ENCODE measurements at places on chromosomes 1 and 21. TPM values are rescaled to one million over a fixed set of nuclear protein-coding genes. Genes with fewer than 3 reads are reported as not detected.

DNA sequence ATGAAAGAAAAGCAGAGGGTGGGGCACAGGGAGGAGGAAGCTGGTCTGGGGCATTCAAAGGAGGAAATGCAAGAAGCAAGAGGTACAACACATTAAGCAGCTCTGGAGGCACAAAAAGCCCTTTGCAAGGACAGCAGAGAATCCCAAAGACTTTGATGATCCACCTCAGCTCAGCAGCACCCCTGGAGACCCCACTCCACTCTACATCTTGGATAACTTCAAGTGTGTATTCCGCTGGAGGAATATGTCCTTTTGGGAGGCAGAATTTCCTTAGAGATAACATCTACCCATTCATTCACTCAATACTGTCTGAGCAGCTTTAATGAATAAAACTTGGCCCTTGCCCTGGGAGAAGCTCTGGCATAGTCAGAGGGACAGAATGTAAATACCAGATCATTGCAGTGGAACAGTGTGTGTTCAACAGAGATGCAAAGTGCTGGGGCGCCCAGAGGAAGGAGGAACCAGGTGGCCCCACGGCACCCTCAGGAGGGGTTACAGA lies 599.7 kb downstream of the KIF26B start:
- DNase-seq, result no peak

Gene S100A8
- polyA plus RNA-seq, result 27,689 TPM

DNA sequence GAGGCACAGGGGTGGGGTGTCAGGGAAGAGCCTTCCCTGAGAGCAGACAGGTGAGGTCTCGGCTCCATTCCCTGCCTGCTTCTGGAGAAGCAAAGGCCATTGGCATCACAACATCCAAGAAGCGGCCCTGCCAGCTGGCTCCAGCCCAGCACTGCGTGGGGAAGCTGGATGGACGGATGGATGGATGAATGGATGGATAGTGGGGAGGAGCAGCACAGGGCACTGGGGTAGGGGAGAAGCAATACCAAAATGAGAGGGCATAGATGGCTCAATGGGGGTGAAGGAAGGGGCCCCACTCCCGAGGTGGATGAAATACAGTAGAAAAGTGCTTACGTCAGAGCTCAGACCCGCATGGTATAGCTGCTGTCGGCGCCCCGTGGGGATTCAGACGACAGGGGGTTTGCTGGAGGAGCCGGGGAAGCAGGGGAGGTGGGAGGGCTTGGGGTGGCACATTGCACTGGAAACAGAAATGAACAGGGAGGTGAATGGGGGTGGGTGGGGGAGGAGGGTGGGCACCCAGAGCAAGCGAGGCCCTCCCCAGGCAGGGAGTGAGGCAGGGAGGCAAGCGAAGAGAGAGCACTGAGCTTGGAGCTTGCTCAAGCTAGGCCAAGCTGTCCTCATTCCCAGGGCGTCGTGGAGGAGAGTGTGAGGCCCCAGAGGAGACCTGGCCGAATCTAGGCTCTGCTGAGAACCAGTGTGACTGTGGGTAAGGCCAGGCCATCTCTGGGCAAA lies 9.5 kb upstream of the GOLT1A start:
- DNase-seq, result no peak

Gene SYT2
- not detected for polyA plus RNA-seq

Gene EDEM3
- 21.9 TPM for polyA plus RNA-seq

- no peak for DNase-seq
These were observed 171.0 kb downstream of the LRRC40 start for GRCh38 chr1:70034403-70034802.

DNA sequence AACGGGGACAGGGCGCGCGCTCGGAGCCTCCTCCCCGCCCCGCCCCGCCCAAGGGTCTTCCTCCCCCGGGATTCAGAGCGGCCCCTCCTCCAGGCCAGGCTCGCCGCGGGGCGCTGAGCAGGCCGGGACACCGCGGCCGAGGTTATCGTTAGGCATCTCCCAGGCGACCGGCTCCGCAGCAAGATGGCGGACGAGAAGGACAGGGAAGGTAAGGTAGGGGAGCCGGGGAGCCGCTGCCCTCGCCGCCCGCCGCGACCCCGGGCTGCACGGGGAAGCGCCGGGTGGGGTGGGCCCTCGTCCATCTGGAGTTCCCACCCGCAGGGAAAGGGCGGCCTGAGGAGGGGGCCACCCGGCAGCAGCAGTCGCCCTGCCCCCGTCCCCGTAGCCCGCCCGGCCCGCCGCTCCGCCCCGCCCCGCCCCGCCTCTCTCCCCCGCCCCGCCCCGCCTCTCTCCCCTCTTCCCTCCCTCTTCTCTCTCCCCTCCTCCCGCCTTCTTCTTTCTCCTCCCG lies 105.9 kb upstream of the HNRNPU start:
- DNase-seq, result peak; percentile 61

- peak; percentile 14 for DNase-seq
These were observed 694 bp downstream of the ZBTB7B start for GRCh38 chr1:155003227-155003765.

GRCh38 chr21:44766014-44766817 lies 35.4 kb downstream of the UBE2G2 start:
- DNase-seq, result no peak

DNA sequence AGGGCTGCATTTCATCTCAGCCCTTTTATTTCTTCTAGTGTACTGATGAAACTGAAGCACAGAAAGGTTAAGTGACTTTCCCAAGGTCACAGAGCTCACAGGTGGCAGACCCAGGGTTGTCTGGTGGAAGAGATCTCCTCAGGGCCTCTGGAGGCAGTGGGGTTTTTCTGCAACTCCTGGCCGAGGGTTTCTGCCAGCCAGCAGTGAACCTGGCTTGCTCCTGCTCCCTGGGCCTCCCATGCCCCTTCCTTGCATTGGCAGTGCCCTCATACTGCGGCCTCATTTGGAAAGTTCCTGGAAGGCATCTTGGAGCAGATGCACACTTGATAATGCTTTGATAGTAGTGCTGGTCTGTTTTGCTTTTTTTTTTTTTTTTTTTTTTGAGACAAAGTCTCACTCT lies 7.7 kb downstream of the GALNT2 start:
- DNase-seq, result no peak

DNA sequence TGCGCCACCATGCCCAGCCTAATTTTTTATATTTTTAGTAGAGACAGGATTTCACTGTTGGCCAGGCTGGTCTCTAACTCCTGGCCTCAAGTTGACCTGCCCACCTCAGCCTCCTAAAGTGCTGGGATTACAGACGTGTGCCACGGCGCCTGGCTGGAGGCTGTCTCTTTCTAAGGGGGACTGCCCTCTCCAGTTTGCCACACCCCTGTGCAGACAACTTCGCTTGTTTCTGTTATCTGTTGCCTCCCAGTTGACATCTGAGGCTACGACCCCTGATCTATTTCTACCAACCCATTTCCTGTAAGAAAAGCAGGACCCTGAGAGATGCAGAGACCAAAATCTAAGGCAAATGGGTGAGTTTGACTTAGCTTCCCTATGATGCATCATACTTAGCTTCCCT lies 24.0 kb upstream of the VASH2 start:
- no peak for DNase-seq

GRCh38 chr1:9240914-9241820 lies 6.6 kb downstream of the H6PD start:
- DNase-seq, result no peak

Gene KRTAP10-9
- polyA plus RNA-seq, result not detected

DNA sequence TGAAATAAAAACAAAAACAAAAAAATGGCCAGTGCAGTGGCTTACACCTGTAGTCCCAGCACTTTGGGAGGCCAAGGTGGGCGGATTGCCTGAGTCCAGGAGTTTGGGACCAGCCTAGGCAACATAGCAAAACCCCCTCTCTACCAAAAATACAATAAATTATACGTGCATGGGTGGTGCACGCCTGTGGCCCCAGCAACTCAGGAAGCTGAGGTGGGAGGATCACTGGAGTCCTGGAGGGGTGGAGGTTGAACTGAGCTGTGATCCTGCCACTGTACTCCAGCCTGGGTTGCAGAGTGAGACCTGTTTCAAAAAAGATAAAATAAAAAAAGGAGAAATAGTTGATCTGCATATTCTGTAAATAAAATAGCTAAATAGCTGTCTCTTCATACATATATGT lies 41.2 kb downstream of the HS2ST1 start:
- no peak for DNase-seq

Gene SLC44A3
- not detected for polyA plus RNA-seq

DNA sequence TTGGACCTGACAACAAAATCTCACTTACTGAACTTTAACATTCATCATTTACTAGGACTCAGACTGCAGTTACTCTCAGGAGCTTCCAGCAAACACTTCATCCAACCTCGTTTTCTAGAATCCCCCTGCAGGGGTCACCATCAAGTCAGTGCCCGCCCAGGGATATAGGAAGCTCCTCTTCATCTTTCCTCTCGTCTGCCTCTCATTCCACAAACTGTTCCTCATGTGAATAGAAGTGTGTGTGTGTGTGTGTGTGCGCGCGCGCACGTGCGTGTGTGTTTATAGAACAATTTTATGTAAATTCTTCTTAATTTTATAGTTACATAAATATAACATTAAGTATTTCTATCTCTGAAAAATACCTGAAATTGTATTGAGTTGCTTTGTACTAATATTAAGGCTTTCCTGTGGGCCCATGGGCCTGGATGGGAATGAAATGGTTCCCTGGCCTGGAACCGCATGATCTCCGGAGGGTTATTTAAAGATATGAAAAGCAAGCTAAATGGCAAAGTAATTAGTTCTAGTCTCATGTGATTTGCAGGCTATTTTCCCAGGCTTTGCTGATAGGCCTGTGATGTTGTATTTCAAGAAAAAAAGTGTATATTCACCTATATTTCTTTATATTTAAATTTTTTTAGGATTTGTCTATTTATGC lies 21.7 kb upstream of the ABCD3 start:
- no peak for DNase-seq

GRCh38 chr1:159187647-159188374 lies 16.4 kb downstream of the CADM3 start:
- DNase-seq, result no peak

All from CD14-positive monocyte (primary cell).